ENCODE measurements at places on chromosomes 5 and 9. TPM values are rescaled to one million over a fixed set of nuclear protein-coding genes. Genes with fewer than 3 reads are reported as not detected.
A peak's percentile ranks its signal among the peaks of the same experiment; 100 is the strongest.

GRCh38 chr5:115179394-115180164, 9.9 kb upstream of the TRIM36 start:
- DNase-seq, result peak; percentile 53

Gene PCSK5
- total RNA-seq, result 6.3 TPM

GRCh38 chr5:64947031-64947430, 178.3 kb downstream of the CWC27 start:
- DNase-seq, result no peak

DNA sequence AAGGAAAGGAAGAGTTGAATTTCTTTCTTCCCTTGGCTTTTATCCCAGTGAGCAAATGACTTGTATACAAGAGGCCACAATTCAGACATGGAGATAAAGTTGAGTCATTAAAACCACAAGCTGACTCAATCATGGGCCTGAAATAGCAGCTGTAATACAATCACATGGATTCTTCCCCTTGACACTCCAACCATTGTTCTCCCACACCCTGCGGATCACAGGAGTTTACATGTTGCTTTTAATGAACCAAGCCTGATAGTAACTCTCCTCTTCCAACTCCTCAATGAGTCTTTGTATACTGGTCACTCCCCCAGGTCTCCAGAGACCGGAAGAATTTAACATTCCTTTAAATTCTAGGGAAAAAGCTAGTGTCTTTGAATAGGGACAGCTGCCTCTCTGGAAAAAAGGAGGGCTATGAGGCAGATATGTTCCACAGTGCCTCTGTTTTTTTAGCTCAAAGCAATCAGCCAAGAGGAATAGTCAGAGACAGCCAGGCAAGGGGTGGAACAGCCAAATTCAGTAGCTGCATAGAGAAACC, 32.4 kb downstream of the PCDHGC5 start:
- no peak for DNase-seq

- no peak for DNase-seq
These were observed 176.9 kb downstream of the EBF1 start for GRCh38 chr5:158922816-158923215.

GRCh38 chr5:7927466-7928375, 58.8 kb downstream of the MTRR start:
- peak; percentile 73 for DNase-seq

GRCh38 chr5:164504141-164504772, 998.8 kb downstream of the MAT2B start:
- peak; percentile 35 for DNase-seq

Gene BAG1
- total RNA-seq, result 66.4 TPM

GRCh38 chr5:158529454-158529853, 570.3 kb downstream of the EBF1 start:
- DNase-seq, result no peak

DNA sequence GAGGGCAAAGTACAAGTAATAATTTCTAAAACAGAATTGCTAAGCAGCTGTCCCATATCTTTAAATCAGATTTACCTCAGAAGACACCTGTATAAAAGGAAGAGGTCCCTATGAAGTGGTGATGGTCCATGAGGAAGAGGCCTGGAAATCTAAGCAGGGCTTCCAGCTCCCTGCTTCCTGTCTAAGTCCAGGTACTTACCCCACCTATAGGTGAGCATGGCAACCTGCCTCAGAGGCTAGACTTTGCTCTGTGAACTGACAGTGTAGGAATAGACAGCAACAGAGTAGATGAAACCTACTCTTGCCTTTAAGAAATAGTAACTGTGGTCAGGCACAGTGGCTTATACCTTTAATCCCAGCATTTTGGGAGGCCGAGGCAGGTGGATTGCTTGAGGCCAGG, 55.8 kb upstream of the ARRDC3 start:
- DNase-seq, result peak; percentile 56

Gene CD14
- total RNA-seq, result 0.13 TPM

Gene NR2F1-AS1
- 1.9 TPM for total RNA-seq
